ENCODE measurements at places on chromosomes 3 and 15.
A peak's percentile ranks its signal among the peaks of the same experiment; 100 is the strongest.

DNA sequence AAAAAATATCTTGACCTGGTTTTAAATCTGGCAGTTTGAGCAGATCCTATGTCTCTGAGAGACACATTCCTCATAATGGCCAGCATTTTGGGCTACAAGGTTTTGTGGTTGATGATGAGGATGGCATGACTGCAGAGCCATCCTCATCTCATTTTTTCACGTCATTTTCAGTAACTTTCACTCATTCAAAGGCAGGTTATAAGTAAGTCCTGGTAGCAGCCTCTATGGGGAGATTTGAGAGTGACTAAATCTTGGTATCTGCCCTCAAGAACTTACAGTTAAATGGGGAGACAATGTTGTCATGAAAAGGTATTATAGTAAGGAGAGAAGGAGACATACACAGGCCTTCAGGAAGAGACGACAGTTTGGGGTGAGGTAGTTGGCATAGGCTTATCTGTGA lies 14.5 kb downstream of the TIGIT start:
- H3K36me3 ChIP-seq = peaks cover 66% of the 10 kb centered on the region
- no peaks in the 10 kb centered on the region for H3K27me3 ChIP-seq
- H3K27ac ChIP-seq = peak overlapping the region; percentile 96
- H3K4me1 ChIP-seq = peaks cover 48% of the 10 kb centered on the region
- ATAC-seq = peak; percentile 71

DNA sequence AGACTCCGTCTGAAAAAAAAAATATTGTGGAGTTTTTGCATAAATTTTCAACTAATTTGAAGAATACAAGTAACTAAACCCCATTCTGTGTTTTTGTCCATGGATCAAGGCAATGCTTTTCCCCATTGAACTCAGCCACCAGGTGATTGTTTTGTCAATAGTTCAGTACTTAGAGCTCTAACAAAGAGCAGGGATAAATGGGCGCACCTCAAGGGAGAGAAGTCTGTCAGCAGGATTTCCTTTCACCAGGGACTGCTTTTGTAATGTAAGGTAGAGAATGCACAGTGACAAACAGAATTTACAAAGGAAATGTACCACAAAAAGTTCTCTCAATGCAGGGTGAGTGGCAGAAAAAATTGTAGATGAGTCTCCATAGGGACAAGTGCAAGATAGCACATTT lies 10.8 kb upstream of the ATP13A5 start:
- no peaks in the 10 kb centered on the region for H3K4me1 ChIP-seq
- no peak overlapping the region for H3K27ac ChIP-seq
- ATAC-seq = no peak
- H3K4me3 ChIP-seq = no peak overlapping the region
- peaks cover 12% of the 10 kb centered on the region for H3K27me3 ChIP-seq

DNA sequence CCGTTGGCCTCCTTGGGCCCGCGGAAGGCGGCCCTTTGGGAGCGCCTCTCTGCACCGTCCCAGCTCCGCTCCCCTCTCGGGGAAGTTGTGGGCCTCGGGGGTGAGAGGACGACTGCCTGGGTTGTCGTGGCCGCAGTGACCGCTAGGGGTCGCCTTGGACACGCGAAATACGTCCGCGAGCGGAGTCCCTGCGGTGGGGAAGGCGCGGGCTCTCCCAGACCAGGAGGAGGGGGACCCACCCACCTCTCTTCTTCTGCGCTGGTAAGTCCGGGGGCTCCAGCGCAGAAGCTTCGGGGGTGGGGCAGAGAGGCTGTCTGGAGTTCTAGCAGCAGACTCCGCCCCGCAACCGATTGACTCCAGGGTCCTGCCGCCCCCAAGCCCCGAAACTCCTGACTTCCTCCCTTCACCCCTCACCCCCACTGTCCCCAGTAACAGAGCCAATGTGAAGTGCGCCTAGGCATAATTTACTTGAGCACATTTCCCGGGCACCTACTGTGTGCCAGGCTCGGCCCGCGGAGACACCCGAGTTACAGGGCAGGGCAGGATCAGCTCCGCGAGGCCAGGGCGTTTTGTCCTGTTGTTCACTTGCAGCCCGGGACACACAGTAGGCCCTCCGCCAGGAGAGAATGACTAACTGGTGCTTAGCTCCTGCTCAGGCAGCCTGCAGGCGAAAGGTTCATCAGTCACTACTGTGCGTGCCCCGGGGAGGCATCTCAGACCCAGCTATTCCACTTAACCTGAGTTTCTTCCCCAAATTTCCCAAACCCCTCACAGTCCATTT lies 32.8 kb downstream of the DNASE1L3 start:
- peaks cover 10% of the 10 kb centered on the region for H3K4me1 ChIP-seq
- ATAC-seq = peak; percentile 78
- peak overlapping the region; percentile 74 for H3K4me3 ChIP-seq
- no peaks in the 10 kb centered on the region for H3K36me3 ChIP-seq
- H3K27me3 ChIP-seq = no peaks in the 10 kb centered on the region

- H3K36me3 ChIP-seq = peaks cover 80% of the 10 kb centered on the region
- H3K27ac ChIP-seq = peak overlapping the region; percentile 82
- ATAC-seq = peak; percentile 16
- H3K4me3 ChIP-seq = peak overlapping the region; percentile 67
- peaks cover 53% of the 10 kb centered on the region for H3K4me1 ChIP-seq
Measured at GRCh38 chr3:128730471-128730870, 4.5 kb downstream of the RAB7A start.

DNA sequence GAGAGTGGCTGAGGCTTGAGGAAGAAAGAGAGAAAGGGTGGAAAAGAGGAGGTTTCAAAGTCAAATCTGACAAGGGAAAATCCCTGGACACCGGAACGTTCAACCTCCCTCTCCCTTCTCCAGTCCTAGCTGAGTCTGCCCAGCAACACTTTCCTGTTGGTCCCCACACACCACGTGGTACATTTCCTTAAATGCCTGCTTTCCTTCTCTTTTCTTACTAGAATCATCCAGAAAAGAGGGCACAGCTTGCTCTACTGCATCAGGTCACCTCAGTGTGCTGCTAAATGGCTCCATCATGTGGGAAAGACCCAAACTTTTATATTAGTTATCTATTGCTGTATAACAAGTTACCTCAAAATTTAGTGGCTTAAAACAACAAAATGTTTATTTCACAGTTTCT lies 181.2 kb downstream of the NECTIN3 start:
- H3K27ac ChIP-seq = no peak overlapping the region
- peaks cover 3% of the 10 kb centered on the region for H3K4me1 ChIP-seq
- H3K27me3 ChIP-seq = no peaks in the 10 kb centered on the region
- peak; percentile 19 for ATAC-seq
- no peak overlapping the region for H3K4me3 ChIP-seq
- H3K36me3 ChIP-seq = no peaks in the 10 kb centered on the region

DNA sequence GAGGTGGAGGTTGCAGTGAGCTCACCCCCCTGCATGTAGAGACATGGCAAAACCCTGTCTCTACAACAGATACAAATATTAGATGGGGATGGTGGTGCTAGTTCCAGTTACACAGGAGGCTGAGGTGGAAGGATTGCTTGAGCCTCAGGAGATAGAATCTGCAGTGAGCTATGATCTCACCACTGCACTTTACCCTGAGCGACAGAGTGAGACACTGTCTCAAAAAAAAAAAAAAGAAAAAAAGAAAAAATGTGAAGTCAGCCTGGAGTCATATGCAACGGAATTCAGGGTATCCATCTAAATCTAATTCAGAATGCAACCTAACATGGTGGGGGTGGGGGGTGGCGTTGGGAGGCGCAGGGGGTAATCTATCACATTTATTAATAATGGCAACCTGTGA lies 37.1 kb upstream of the NR2F2 start:
- peaks cover 6% of the 10 kb centered on the region for H3K27me3 ChIP-seq
- H3K4me3 ChIP-seq = no peak overlapping the region
- no peak for ATAC-seq
- no peaks in the 10 kb centered on the region for H3K36me3 ChIP-seq
- no peak overlapping the region for H3K27ac ChIP-seq
- no peaks in the 10 kb centered on the region for H3K4me1 ChIP-seq

DNA sequence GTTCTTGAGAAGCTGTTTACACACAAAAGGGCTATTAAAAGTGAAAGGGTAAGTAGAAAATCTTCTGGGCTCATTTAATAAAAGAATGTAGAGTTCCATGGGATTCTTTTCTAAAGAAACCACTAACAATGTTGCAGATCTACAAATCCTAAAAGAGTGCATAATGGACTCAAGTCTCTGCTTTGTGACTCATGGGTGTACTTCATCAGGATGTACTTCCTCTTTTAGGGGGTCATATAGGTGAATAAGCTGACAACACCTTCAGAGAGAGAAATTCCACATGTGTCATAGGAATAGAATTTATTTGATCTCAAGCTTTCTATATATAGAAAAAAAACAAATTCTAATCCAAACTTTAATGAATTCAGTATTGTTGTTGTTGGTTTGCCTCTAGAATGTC lies 355.5 kb downstream of the TIGIT start:
- no peak overlapping the region for H3K4me3 ChIP-seq
- no peaks in the 10 kb centered on the region for H3K36me3 ChIP-seq
- H3K27ac ChIP-seq = no peak overlapping the region
- peaks cover 9% of the 10 kb centered on the region for H3K4me1 ChIP-seq
- H3K27me3 ChIP-seq = no peaks in the 10 kb centered on the region

DNA sequence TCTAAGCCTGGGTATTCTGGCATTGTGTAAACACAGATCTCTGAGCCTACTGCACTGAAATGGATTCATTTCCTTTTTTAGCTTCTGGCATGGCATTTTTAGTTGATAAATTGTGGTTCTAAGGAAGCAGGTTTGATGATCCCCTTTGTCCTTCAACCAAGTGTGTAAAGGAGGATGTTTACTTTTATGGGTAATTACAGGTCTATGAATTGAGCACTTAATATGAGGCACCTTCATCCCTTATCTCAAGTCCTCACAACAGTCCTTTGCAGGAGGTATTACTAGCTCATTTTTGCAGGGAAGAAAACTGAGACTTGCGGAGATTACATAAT lies 30.8 kb upstream of the ZBTB38 start:
- peaks cover 9% of the 10 kb centered on the region for H3K27me3 ChIP-seq
- no peaks in the 10 kb centered on the region for H3K36me3 ChIP-seq
- H3K4me1 ChIP-seq = no peaks in the 10 kb centered on the region
- no peak for ATAC-seq
- no peak overlapping the region for H3K4me3 ChIP-seq

GRCh38 chr3:123067689-123068600 lies 1.1 kb downstream of the PDIA5 start:
- peak overlapping the region; percentile 66 for H3K4me3 ChIP-seq
- peaks cover 14% of the 10 kb centered on the region for H3K4me1 ChIP-seq
- no peaks in the 10 kb centered on the region for H3K36me3 ChIP-seq
- no peaks in the 10 kb centered on the region for H3K27me3 ChIP-seq

DNA sequence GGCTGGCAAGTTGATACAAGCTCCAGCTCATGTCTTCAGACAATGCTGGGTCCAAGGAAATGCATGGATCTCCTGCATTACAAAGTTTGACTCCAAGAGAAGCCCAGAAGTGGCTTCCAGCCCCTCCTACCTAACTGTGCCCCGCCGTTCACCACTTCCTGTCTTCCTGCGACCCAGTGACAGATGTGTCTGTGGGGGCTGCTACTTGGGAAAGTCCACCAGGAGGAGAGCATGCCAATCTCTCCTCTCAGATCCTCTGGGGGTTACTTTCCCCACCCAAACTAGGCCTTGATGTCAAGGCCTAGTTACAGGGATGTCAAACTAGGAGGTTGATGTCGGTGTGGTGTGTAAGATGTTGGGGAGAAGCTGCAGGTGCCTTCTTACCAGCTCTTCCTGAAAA lies 133.6 kb upstream of the RASGRP1 start:
- H3K36me3 ChIP-seq = no peaks in the 10 kb centered on the region
- peaks cover 36% of the 10 kb centered on the region for H3K4me1 ChIP-seq
- peak overlapping the region; percentile 70 for H3K4me3 ChIP-seq
- ATAC-seq = no peak

Data from activated T-helper 17 cell treated with anti-CD3 and anti-CD28 coated beads, Interleukin-2, amount 50 U/mL, for 72 hours (primary cell).